ENCODE measurements at places on chromosomes 11 and 22.

DNA sequence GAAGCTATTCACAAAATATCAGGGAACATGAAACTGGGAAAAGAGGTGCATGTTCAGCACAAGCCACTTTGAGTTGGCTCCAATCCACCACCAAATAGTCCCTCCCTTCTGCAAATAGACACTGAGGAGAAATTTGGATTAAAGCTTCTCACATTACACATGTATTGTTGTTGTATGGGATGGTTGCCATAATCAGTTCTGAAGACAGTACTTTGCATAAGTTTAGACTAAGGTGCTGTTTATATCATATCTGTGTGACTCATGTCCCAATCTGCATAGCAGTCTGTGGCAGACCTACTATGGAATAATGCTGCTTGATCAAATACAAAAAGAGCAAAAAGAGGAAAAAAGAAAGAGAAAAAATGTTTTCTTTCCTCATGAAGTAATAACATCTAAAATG is 376.7 kb upstream of the DDI1 start:
- no peak for DNase-seq

- no peak for DNase-seq
Observed at GRCh38 chr11:99260696-99261095, 239.9 kb downstream of the CNTN5 start.

DNA sequence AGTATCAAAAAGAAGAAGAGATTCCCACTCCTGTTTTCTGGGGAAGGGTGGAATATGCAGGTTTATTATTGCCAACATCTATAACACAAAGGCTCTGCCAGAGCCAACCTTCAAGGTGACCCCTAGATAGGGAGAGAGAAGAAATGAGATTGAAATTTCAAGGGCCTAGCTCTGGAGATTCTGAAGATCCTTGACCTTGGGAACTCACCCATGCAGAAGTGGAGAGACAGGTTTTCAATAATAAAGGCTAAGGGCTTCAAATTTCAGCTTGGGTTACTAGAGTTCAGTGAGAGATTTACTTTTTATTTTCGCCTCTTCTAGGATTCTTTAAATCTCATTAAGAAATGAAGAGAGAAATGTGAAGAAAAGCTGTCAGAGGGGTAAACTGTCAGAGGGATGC is 98.4 kb downstream of the CD44 start:
- DNase-seq, result no peak

GRCh38 chr11:56453521-56453920 is 19.6 kb downstream of the OR5M3 start:
- no peak for DNase-seq

- no peak for DNase-seq
Observed at GRCh38 chr11:95144313-95145235, 54.9 kb downstream of the ENDOD1 start.

- DNase-seq, result no peak
Observed at GRCh38 chr11:31986201-31986889, 104.5 kb upstream of the RCN1 start.

DNA sequence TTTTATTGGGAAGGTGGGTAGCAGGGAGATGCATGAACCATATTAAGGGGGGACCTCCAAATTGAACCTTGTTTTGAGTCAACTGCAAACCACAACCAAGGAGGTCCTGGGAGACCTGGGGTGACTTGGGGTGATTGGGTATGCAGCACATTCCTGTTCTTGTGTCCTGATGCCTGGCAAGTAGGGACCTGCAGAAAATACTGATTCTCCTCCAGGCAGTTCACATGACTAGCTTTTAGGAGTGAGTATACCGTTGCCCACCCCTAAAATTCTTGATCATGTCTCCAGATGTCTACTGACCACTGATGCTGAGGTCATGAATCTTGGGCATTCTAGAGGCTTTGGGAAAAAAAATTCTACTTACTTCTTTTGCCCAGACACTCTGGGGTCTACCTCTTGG is 6.3 kb downstream of the EHF start:
- DNase-seq, result no peak

DNA sequence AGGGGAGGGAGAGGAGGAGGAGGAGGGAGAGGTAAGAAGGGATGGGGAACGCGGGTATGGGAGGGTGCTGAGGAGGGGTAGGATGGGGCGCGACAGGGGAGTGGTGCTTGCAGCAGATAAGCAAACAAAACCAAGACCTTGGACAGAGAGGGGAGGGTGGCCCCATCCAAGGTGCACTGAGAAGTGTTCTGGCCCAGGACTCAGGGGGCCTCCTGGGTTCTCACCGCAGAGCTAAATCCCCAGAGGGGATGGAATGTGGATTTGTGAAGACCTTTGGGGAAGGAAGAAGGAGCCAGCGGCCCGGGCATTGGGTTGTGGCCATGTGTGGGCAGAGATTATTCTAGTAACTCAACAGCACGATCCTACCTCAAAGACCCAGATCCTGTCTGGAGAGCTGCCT is 90.9 kb upstream of the LINC01488 start:
- DNase-seq, result no peak

DNA sequence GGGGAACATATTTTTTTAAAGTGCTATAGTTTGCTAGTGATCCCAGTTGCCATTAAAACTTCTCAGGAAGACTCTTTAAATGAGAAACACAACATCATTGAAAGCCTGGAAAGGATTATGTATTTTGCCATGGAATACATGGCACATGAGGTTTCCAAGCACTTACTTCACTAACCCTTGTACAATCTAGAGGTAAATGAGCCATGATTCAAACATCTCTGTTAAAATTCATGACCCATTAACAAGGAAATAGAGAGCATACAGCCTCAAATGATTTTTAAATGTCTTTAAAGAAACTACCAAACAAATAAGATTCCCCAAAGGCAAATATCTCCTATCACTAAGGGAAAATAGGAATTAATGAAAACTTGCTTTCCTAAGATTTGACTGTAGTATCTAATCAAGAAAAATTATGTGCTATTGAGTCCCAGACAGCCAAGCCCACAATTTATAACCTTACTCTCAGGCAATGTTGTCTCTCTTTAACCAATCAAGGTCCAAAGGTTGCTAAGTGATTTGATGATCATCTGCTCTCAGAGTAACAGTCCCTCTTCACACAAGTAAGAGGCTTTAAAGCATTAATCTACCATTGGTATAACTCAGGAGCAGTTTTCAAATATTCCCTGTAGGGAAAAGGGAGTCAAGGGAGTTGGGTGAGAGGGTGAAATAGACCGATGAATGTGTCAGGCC is 92.0 kb upstream of the DDI1 start:
- DNase-seq, result no peak

- DNase-seq, result no peak
Observed at GRCh38 chr22:43304831-43305590, 38.2 kb downstream of the SCUBE1 start.

GRCh38 chr11:112806256-112806655 is 155.0 kb upstream of the NCAM1 start:
- DNase-seq, result no peak

DNA sequence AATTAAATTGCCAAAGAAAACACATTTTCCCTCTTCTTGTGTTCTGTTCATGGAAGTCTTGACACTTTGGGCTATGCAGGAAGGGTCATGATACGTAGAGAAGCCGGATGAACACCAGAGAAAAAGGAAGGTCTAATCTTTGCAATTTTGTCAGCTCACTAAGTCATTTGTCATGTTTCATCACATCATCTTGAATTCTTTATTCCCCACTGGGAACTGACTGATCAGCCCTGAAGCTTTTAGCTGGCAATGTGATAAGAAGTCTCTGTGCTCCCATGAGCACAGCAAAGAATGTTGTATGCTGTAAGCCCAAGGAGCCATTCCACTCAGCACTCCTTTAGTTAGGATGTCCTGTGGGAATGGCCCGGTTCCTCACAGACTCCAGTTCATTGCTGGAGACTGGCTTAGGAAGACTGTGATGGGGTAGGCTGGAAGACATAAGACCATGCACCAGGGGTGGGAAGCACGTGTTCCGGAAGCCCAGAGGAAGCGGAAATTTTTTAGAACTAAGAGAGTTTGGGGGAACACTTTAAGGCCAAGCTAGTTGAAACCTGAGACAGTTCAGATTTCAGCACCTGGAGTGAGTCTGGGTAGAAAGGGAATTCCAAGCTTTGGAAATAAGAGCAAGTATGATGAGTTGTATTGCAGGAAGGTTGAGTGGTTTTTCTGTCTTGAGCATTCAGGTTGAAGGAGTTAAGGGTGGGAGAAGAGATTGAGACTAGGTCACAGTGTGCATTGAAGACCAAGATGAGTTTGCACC is 306.7 kb upstream of the MTNR1B start:
- DNase-seq, result no peak

DNA sequence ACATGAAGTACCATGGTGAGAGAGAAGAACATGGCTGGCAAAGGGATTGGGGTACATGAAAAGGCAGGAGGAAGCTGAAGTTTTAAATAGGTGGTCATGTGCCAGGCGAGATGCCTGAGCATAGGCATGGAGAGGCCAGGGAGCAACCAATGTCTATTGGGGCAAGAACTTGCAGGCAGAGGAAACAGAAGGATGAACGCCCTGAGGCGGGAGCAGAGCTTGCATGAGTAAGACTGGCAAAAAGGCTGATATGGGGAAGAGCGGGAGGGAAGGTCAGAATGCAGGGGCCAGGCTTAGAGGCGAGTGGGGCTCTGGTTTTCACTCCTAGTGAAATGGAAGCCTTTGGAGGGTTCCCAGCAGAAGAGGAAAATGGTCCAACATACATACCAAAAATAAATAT is 52.5 kb upstream of the VSTM5 start:
- DNase-seq, result no peak

- no peak for DNase-seq
Observed at GRCh38 chr11:79503028-79503427, 62.2 kb upstream of the TENM4 start.

GRCh38 chr11:1889224-1889930 is 2.3 kb downstream of the PRR33 start:
- peak; percentile 68 for DNase-seq

GRCh38 chr11:19530505-19530904 is 182.1 kb upstream of the NAV2 start:
- DNase-seq, result no peak

DNA sequence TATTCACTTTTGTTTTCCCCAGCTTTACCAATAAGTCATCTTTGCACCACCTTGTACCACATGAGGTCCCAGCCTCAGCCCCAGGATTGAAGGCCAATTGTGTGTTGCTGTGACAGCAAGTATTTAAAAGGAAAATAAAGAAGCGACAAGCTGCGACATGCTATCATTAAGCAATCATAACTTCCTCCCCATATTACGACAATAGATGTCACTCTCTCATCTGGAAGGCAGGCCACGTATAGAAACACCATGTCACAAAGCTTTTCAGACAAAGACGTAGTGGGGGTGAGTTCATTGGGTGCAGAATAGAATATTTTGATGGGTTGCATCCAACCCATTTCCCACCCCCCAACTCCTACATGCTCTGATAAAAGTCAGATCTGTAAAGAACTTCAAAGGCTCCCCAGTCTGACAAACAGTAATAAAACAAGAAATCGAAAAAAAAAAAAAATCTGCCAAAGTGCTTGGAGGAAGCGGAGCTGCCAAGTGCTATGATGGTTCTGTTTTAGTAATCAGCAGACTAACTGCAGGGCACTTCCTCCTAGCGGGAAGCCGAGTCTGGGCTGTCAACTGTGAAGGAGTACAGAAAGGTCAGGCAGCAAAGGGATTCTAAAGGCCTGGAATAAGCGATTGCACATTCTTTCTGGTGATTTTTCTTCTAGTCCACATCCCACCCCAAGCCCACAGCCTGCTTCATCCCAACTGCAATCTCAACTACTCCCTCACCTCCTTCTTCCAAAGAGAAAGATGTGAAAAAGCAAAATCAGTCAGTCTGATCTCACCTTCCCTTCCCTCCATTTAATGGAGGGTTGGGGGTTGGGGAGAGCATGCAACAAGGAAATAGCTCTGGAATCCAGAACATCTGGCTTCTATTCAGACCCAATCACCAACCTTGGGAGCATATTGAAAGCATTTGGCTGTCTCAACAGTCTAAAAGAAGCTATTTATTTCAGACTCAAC is 131.4 kb upstream of the UBASH3B start:
- DNase-seq, result no peak

DNA sequence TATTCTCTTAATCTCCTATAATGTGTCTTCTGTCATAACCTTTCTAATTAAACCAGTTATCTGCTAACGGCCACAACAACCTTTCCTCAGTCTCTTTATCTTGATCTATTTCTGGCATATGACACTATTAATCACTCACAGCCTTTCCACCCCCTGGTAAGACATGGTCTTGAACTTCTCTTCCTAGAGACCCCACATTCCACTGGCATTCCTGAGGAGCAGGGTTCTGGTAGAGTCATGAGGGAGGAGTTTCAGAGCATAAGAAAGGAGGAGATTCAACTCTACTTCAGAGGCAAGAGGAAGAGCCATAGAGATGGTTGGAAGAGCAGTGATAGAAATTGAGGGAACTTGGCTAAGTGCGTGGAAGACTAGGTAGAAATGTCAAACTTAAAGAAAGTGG is 325.6 kb downstream of the BLID start:
- no peak for DNase-seq

DNA sequence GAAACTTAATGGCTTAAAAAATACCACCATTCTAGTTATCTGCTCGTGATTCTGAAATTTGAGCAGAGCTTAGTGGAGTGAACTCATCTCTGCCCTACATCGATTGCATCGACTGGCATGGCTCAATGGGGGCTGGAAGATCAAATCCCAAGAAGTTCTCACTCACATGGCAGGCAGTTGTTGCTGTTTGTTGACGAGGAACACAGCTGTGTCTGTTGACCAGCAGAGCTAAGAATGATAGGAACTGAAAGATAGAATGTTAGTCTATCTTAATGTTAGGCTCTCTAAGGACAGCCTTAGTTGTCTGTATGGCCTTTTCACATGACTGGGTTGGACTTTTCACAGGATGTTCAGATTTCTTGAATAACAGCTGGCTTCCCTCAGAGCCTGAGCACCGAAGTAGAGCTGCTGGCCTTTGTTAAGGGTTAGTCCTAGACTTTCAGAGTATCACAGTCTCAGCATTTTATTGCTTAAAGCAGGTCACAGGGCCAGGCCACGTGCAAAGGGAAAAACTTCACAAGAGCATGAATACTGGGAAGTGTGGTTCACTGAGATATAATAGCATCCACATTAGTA is 31.6 kb upstream of the IZUMO1R start:
- DNase-seq, result no peak

DNA sequence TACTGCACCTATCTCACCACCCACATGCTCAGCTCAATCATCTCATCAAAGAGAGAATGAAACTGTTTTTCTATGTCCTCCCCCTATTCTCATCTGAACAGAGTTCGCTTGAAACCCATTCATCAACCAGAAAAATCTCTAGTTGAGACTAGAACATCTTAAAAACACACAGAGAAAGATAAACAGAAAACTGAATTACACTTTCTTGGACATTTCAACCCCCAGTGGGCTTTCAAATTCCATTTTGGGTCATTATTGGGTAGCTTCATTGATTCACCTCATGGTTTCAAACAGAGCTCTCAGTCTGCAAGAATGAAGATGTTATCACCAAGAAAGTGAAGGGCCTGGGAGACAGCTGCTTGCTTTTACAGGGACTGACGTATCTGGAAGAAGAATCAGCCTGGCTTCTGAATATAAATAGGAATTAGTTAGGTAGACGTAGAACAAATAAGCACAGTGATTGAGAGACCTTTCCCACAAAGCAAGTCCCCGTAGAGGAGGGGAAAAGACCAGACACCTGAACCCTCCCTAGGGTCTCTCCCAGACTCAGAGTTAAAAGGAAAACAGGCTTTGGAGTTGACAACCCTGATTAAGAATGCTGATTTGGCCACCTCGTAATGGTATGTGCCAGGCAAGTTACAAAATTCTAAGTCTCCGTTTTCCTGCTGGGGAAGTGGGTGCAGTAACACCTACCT is 155.7 kb downstream of the BBOX1 start:
- no peak for DNase-seq

Data from T-helper 2 cell (primary cell).